ENCODE measurements at places on chromosomes 13 and 19. TPM values are rescaled to one million over a fixed set of nuclear protein-coding genes. Genes with fewer than 3 reads are reported as not detected.

The PSG1 gene
- 0.27 TPM for total RNA-seq

The ZFP36 gene
- total RNA-seq: 101 TPM

The COX7A1 gene
- not detected for total RNA-seq

The CCDC9 gene
- total RNA-seq: 25.5 TPM

The MAP2K7 gene
- 12.3 TPM for total RNA-seq

The CLEC11A gene
- 10.9 TPM for total RNA-seq

The IFNL1 gene
- not detected for total RNA-seq

The CCDC159 gene
- 5.8 TPM for total RNA-seq

The DIAPH3 gene
- 6.7 TPM for total RNA-seq
